ENCODE measurements at places on chromosomes 1 and 21. TPM values are rescaled to one million over a fixed set of nuclear protein-coding genes. Genes with fewer than 3 reads are reported as not detected.
A peak's percentile ranks its signal among the peaks of the same experiment; 100 is the strongest.

- no peak for DNase-seq
These were observed 14.0 kb downstream of the LAPTM5 start for GRCh38 chr1:30743584-30744059.

- DNase-seq: no peak
These were observed 2.0 kb upstream of the ACOT11 start for GRCh38 chr1:54545916-54546635.

MORC3 gene
- total RNA-seq: 21.6 TPM

DNA sequence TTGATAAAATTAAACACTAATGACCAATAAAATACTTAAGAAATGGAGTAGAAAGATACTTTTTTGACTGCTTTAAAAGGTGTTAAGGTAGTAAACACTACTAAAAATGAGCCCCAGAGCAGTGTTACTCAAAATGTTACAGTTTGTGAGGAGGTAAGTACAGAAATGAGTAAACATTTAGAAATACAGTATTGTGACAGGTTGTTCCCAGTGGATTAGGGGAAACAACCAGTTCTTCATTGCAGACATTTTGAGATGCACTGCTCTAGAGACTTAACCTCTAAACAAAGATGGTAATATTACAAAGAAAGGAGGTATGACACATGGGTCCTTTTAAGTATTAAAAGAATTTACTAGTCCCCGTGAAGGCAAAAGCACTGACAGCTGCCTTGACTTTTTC is 12.7 kb downstream of the DHX9 start:
- no peak for DNase-seq

DNA sequence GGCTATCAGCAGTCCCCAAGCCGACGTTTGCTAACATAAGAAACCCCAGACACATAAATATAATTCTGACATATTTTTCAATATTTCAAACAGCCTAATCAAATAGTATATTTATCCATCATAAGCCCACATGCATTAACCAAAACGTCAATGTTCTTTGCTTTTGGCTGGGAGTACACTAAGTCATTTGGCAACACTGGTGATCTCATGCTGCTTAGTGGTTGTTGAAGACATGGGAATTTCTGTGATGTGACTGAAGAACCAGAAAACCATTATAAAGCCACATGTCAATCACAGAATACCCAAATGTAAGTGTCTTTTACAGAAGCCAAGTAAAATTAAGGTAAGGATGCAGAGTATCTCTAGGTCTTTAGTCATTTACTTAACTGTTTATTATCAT is 57.6 kb downstream of the PLPPR5 start:
- no peak for DNase-seq

DNA sequence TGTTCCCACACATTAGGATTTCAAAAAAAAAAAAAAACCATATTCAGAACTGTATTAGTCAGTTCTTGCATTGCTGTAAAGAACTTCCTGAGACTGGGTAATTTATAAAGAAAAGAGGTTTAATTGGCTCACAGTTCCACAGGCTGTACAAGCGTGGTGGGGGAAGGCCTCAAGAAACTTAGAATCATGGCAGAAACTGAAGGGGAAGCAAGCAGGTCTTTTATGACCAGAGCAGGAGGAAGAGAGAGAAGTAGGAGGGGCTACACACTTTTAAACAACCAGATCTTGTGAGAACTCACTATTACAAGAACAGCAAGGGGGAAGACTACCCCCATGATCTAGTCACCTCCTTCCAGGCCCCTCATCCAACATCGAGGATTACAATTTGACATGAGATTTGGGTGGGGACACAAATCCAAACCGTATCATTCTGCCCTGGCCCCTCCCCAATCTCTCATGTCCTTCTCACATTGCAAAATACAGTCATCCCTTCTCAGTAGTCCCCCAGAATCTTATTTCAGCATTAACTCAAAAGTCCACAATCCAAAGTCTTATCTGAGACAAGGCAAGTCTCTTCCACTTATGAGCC is 51.8 kb downstream of the POU2F1 start:
- DNase-seq: no peak

DNA sequence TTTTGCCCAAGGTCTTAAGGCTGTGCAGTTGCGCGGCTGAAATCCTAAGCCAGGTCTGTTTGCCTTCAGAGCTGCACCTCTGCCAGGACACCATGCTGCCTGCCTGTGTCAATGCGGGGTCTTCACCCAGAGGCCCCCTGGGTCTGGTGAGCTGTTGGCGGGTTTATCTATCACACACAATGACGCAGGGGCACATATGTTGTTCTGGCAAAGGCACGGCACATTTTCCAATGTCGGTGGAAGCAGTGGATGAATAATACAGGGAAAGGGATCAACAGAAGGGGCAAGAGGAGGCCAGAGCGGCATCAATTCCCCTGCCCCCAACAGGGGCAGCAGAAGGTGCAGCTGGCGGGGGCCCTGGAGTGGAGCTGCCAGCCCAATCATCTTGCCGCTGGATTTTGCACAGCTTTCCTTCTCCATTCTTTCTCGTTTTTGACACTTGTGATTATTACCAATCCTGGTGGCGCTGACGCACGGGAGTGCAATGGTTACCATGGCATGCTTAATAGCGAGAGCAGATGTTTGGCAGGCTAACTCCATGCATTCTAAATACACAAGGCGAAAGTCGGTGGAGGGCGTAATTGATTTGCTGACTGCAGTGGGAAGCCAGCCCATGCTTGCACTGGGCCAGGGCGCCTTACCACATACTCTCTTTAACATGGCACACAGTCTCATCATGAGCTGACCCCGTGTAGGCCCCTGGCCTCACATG is 45.8 kb upstream of the CYP2J2 start:
- no peak for DNase-seq

- DNase-seq: no peak
These were observed 408.7 kb downstream of the NCAM2 start for GRCh38 chr21:21406921-21407320.

- DNase-seq: no peak
These were observed 60.7 kb downstream of the PRKAB2 start for GRCh38 chr1:147111381-147112130.

DNA sequence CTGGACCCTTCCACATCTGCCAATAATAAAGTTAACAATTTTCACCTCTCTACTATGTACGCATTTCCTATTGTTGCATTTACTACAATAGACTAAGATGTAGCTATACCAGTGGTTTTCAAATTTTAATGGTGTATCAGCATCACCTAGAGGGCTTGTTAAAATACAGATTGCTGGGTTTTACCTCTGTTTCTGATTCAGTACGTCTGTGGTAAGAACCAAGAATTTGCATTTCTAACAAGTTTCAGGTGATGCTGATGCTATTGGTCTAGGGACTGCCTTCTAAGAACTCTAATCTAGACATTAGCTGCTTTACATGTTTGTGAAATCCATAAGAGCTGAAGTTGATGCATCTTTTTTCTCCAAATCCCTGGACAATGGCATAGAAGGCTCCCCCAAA is 59.7 kb downstream of the ERICH3 start:
- DNase-seq: no peak

DNA sequence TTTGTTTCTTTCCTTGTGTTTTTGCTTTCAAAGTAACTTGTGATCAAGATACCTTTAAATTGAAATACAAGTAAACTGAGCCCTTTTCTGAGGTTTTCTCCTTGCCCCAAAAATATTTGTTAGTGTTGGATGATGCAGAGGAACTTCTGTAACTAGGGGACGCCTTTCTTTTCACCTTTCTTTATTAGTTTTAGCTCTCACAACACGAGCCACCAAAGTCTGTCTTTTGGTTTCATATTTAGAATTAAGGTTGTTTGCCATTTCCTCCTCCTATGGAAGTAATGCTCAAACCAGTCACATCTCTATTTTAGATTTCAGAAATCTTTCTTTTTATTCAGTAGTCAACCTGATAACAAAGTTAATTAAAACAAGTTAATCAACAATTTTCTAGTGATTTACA is 120.8 kb downstream of the ZP4 start:
- DNase-seq: no peak

- no peak for DNase-seq
These were observed 7.5 kb upstream of the DAB1 start for GRCh38 chr1:57431400-57431799.

DNA sequence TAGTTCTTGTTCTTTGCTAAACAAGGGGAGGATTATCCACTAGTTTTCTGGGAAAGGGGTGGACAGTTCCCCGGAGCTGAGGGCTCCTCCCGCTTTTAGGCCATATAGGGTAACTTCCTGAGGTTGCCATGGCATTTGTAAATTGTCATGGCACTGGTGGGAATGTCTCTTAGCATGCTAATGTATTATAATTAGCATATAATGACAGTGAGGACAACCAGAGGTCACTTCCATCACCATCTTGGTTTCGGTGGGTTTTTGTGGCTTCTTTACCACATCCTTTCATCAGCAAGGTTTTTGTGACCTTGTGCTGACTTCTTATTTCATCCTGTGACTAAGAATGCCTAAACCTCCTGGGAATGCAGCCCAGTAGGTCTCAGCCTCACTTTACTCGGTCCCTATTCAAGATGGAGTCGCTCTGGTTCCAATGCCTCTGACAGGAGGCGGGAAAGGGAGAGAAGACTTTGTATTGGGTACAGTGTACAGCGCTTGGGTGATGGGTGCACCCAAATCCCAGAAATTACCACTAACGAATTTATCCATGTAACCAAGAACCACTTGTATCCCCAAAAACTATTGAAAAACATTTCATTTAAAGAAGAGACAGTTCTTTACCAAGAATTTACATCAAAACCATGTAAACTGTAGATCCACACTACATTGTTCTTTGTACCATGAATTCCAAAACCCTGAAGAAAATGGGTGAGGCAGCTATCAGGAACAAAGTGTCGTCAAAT is 8.7 kb upstream of the SLC2A5 start:
- no peak for DNase-seq

GRCh38 chr1:158527190-158527815 is 26.9 kb downstream of the OR6Y1 start:
- DNase-seq: no peak

GRCh38 chr1:241611736-241612135 is 28.4 kb downstream of the CHML start:
- DNase-seq: no peak

RCC1 gene
- 8.5 TPM for total RNA-seq

AADACL4 gene
- total RNA-seq: not detected

DNA sequence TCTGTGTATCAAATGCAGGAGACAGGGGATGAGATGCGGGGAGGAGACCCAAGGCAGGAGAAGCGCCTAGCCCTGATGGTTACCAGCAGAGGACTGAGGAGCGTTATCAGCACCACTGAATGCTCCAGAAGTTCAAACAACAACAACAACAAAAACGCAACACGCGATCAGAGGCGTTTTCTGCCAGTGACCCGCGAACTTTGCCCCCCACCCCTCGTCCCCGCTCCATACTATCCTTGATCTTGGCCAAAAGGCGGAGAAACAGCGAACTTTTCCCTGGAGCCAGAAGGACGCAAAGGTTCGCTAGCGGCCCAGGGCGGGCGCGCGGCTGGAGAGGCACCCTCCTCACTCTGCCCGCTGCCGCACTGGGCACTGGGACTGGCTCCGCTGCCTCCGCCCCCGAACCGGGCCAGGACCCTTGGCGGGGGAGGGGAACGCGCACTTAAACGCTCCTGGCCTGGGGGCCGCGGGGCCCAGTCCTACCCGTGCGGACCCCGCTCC is 699 bp downstream of the ECHDC2 start:
- peak; percentile 73 for DNase-seq

GRCh38 chr1:3021801-3022401 is 634 bp downstream of the ACTRT2 start:
- peak; percentile 57 for DNase-seq

GRCh38 chr1:155092131-155092530 is 13.5 kb downstream of the EFNA3 start:
- no peak for DNase-seq

DNA sequence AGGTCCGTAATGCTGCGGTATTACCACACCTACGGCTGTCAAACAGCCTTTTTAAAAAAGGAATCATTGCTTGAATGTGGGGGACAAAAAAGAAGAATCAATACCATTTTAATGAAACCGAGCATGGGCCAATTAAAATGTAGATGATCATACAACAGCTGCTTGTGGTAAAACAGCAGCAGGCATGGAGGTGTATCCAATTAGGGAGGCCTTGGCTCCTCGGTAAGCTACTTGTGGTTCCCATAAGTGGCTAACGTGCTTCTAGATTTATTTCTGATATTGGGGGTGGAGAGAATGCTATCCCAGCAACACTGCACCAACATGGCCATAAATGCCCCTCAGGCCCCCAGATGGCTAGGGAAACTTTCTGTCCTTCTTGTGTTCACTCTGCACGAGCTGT is 1.8 kb downstream of the PTPN14 start:
- no peak for DNase-seq
